ENCODE measurements at places on chromosomes 5 and 9.

- DNase-seq = no peak
Observed at GRCh38 chr9:90022474-90022873, 417.7 kb downstream of the GADD45G start.

- no peak for DNase-seq
Observed at GRCh38 chr5:153447534-153447933, 42.9 kb upstream of the GRIA1 start.

GRCh38 chr5:157912621-157913325, 53.8 kb upstream of the CLINT1 start:
- no peak for DNase-seq

GRCh38 chr9:71118324-71118723, 3.1 kb downstream of the TRPM3 start:
- no peak for DNase-seq

DNA sequence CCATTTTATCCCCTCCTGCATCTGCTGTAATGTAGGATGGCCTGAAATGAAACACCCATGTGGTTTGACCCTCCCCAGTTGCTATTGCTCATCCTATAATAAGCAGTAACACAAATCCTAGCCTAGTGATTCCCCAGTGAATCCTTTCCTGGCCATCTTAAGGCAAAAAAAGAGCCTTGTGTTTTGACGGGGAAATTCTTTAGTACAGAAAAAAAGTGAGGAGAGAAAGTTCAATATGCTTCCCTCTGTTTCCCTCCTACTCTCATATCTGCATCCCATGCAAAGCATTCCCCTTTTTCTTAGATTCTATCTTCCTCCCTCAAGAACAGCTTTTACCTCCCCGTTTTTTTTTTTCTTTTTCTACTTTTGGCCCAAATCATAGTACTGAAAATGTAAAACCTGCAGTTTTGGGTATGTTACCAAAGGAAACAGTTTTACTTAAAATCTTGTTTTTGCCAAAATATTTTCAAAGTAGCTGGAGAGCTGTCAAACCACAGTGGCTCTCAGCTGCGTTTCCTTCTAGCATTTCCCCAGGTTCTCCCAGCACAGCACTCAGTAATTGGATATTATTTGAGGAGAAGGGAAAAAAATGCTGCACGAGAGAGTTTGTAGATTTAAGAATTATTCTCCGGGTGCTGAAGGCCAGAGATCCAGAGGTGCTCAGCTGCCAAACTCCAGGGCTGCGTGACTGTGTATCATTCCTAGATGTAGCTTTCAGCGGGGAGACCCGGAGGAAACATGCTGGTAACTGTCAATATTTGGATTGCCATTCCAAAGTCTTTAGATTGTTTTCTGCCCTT, 321.4 kb downstream of the NPR3 start:
- no peak for DNase-seq

DNA sequence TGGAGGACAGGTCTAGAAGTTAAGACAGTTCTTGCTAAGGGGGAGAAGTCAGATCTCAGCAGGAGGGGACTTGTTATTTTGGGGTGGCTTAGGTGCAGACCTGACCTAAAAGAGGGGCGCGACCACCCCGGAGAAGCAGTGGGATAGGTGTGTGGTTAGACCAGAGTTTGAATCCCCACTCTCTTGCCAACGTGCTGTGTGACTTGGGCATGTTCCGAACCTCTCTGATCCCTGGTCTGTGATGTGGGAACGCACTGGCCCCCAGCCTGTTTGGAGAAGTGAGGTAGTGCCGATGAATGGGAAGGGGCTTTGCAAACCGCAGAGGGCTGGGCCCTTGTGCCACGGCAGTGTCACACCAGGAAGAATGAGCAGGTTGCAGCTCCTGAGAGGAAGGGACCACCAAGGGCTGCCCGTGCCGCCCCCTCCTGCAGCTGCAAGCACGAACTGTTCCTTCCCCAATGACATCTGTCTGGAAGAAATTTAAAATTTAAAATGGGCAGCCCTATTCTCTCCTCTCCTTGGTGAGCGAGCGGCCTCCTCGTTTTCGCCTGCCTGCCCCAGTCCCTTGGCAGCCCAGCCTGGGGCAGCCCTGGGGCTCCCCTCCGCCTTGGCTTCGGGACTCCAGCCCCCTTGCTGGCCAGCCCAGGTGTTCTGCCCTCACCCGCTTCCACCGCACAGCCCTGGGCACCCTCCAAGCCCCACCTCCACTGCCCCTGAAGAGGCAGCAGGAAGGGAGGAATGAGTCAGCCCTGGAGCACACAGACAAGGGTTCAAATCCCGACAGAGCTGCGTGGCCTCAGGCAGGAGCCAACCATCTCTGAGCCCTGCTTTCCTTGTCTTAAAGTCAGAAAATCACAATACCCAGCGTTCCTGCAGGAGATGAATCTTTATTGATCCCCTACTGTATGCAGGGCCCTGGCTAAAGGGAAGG, 1.6 kb downstream of the FIBCD1 start:
- DNase-seq = no peak

DNA sequence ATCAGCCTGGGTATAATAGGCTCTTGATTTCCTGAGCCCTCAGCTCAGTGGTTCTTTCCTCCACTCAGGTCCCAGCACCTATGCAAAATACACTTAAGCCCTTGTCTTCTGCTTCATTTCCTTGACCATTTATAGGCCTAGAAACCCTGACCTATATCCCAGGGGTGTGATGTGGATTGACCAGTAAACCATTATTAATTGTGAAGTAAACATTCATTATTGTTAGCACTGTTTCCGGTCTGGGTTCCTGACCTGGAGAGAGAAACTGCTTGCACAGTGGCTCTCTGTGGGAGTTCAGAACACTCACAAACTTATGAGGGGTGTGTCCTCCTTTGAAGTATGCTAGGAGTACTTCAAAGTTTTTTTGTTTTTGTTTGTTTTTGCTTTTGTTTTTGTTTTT, 19.6 kb upstream of the TOMM5 start:
- DNase-seq = no peak

GRCh38 chr9:97602430-97602829, 30.7 kb downstream of the TSTD2 start:
- no peak for DNase-seq

DNA sequence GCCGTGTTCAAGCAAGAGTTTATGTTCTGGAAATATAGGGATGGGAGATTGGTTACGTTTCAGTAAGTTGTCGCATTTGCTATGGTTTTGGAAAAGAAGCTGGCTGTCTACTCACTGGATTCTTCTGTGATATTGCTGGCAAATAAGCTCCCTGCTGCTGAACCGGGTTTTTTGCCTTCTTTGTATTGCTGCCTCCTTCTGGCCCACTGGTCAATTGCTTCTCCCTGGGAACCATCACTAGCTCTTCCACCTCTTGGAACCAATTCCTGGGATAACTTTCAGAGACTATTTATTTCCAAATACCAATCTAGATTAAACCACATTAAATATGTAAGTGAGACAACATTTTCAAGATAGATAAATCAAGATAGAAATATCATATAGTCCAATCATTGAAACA, 43.0 kb downstream of the NUDT12 start:
- no peak for DNase-seq

- DNase-seq = no peak
Observed at GRCh38 chr9:38301376-38302106, 91.0 kb upstream of the ALDH1B1 start.

DNA sequence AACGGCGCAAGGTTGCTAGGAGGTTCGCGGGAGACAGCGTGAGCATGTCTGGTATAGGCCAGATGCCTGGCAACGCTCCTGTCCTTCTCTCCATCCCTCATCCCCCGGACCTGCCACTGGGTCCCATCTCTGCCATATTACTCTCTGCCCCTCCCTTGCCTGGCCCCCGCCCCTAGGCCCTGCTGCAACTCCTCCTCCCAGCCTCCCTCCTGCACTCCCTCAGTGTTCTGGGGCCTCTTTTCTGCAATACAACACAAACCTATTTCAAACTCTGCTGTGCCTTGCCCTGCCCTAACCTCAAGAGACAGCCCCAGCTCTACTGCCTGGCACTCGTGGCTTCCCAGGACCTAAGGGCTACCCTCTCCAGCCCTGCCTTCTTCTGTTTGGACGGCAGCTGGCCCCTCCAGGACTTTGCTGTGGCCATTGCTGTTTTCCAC, 8.9 kb upstream of the DBN1 start:
- DNase-seq = no peak
